ENCODE measurements at places on chromosomes 2 and 18. TPM values are rescaled to one million over a fixed set of nuclear protein-coding genes. Genes with fewer than 3 reads are reported as not detected.

The LYG2 gene
- total RNA-seq, result not detected

The GATA6 gene
- total RNA-seq, result 2.5 TPM

The ITGA4 gene
- 11.0 TPM for total RNA-seq

The FBLN7 gene
- 0.14 TPM for total RNA-seq

The WNT10A gene
- 7.1 TPM for total RNA-seq

The SH3RF3 gene
- 11.3 TPM for total RNA-seq

GRCh38 chr2:64143169-64144056, 807 bp downstream of the PELI1 start:
- DNase-seq, result no peak

- no peak for DNase-seq
These were observed 64.8 kb downstream of the ARHGAP25 start for GRCh38 chr2:68799140-68800026.

DNA sequence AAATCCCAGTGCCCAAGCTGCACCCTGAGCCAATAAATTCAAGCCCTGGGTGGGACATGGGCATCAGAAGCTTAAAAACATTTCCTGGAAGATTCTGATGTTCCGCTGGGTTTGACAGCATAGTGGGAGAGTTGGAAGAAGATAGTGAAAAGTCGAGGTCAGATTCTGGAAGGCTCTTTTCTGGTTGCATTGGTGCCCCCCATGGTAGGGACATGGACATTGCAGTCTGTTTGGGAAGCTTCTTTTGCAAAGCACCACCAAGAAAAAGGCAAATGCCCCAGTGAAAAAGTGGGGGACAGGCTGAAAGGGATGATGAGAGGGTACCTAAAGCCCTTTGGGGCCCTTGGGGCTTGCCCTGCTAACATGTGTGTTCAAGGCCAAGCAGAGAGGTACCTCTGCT, 21.0 kb downstream of the MERTK start:
- no peak for DNase-seq

DNA sequence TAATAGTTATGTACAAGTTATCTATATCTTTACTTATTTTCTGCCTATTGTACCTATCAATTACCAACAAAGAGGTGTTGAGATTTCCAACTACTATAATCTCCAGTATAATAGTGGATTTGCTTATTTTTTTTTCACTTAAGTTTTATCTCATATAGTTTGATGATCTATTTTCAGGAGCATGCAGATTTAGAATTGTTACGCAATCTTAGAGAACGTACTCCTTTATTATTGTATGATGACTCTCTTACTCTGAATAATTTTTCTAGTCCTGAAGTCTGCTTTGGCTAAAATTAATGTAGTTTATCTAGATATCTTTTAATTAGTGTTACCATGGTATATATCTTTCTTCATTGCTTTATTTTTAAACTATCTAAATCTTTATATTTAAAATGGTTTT, 205.2 kb downstream of the SCG2 start:
- no peak for DNase-seq

- DNase-seq, result peak; percentile 35
These were observed 8.7 kb downstream of the CYP26B1 start for GRCh38 chr2:72138921-72139381.

DNA sequence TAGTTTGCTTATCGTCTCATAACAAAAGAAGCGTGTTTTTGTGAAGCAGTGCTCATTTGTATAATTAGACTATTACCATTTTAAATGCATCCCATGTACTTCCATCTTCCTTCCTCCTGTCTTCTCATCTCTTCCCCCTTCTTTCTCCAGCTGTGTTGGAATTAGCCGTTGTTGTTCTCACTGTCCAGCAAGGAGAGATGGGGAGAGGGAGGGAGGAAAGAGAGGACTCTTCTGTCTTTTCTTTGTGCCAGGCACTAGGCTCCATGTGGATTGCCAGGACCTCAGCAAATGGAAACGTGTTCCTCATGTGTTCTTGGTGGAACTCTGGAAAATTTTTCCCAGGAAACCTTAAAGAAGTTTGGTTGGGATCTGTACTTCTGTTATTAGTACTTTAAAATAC, 131.7 kb downstream of the PHLPP1 start:
- DNase-seq, result no peak

- DNase-seq, result no peak
These were observed 420.3 kb upstream of the MMADHC start for GRCh38 chr2:150007815-150008430.

DNA sequence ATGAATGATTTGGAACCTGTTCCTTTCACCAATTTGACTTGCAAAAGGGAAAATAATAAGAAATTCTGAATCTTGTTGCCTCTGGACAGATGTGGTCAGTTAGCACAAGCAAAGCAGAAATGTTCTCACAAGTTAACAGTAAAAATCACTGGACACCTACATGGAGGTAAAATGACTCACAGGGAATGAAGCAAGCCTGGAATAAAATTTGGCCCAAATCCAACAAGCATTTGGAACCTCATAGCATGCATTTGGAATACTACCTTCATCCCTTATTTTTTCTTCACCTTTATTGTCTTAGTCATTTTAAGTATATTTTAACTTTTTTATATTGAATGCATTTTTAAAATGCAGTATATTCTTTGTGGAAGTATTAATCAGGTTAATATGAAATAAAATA, 602.9 kb downstream of the ARHGAP15 start:
- no peak for DNase-seq

DNA sequence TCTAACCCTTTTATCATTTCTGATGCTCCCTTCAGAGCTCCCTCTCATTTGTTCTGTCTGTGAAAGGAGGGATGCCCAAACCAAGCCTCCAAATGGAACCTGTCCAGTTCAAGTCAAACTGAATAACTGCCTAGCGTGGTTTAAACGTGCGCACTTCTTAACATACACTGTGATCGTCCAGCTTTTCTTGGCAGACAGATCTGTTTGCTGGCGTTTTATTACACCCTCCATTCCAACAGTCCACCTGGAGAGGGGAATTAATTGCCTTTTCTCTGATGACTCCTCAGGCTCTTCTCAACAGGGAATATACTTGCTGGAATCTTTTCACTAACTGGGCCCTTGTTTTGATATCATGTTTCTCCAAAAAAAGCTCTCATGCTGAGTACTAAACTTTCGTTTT, 379.2 kb upstream of the POU3F3 start:
- DNase-seq, result no peak

DNA sequence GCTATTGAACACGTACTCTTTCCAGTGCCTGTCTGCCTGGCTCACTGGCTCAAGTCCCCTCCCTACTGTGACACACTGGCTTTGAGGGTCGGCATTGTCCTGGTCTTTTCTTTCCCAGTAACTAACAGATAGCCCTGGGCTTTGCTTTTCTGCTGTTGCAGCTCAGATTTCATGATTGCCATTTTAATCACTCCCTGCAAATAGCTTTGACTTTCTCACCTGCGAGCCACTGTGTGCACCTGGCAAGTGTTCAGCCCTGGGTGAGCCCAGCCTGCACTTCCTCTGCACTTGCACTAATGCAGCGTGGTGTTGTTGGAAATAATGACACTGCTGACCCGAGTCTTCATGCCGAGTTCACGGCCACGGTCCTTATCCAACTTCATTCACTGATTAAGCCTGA, 52.9 kb downstream of the DCDC2C start:
- no peak for DNase-seq

GRCh38 chr2:107597507-107597906, 229.2 kb upstream of the RGPD4 start:
- no peak for DNase-seq
